NCI-H2171 (cell line): ENCODE measurements at places on chromosomes 7 and 10.

DNA sequence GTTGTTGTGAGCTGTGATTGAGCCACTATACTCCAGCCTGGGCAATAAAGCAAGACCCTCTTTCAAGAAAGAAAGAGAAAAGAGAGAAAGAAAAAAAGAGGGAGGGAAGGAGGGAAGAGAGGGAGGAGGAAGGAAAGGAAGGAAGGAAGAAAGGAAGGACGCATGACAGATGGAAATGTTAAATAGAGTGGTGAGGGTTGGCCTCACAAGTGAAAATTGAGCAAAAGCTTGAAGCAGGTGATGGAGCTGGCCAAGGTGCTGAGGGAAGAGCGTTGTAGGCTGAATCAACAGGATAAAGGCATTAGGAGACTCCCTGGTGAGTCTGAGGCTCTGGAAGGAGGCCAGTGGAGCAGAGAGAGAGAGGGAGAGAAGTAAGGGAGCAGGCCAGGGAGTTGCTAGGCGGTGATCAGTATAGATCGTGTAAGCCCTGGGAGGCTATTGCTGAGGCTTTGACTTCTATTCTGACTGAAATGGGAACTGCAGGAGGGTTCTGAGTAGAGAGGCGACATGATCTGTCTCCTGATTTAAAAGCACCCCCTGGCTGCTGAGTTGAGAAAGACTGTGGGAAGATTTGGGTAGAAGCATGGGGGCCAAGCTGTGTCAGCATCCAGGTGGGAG, 26.5 kb upstream of the TMEM248 start:
- no peak for DNase-seq

- no peak for DNase-seq
These were observed 770.4 kb downstream of the TNS3 start for GRCh38 chr7:46811529-46811928.

DNA sequence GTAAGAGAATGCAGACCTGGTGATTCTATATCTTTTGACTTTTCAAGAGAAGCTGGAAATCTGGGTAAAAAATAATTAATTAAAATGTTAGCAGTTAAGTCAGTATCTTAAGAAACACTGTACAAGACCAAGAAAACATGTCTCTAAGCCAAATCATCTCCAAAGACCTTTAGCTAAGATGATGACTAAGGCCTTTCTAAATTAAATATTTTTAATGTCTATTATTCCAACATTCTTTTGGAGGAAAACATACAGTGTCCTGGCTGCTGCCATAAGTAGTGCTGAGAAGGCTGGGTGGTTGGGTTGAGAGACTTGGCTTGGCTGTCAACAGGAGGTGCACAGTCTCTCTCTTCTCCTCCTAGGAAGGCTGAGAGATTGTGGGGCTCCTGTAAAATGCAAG, 20.3 kb downstream of the STARD3NL start:
- no peak for DNase-seq

- DNase-seq: no peak
These were observed 128.9 kb downstream of the MTPAP start for GRCh38 chr10:30219971-30220751.

DNA sequence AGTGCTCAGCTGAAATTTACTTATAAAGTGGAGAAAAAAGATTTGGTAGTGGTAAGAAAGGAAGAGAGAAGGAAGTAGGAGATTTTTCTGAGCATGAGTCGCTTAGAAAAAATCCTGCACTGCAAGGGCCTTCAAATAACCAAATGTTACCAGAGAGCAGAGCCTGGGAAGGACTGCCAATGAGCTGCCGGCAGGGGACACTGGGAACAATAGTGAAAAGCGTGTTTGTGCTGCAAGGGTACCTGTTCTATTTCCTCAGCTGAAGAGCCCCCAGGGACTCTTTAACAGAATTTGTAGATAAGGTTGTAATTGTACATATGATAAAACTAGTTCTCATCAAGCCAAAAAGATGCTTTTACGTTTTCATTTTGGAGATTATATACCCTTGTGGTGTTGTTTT, 696.3 kb upstream of the C7orf33 start:
- no peak for DNase-seq

- no peak for DNase-seq
These were observed 278.2 kb downstream of the PLXDC2 start for GRCh38 chr10:20094226-20094976.

- no peak for DNase-seq
These were observed 882 bp downstream of the PDCD11 start for GRCh38 chr10:103397191-103397825.

DNA sequence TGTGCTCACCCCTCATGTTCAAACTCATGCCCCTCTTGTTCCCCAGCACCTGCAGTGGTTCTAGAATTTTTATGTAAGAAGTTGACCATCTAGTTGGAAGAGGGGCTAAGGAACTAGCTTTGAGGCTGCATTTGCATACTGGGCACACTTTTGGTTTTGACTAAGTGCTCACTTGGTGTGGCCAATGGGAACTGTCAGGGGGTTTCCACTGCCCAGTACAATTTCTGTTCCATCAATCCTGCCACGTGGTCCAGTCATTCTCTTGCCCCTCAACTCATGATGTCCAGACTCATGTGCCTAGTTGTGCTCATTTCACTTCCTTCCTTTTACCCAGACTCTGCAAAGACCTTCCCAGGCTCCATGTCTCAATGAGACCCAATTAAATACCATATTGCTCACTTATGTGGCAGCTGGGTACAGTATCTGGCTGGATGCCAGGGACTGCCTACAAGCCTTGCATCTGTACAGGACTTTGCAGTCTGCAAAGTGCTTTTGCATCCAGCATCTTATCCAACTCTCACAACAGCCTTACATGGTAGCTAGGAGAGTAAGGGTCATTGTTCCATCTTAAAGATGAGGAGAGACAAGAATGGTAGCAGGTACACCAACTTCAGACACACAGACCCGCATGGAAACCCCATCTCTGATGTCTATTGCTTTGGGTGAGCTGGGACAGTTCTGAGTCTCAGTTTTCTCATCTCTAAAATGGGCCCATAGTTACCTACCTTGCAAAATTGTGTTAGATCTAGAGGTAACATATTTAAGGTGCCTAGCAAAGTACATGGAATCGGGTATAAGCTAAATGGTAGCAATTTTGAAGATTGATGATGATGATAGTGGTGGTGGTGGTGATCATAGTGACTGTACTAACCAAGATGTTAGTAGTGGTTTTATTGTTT, 30.1 kb upstream of the KCNMA1 start:
- DNase-seq: peak; percentile 25

- DNase-seq: peak; percentile 73
These were observed 9.1 kb upstream of the ZNF316 start for GRCh38 chr7:6628045-6628444.

DNA sequence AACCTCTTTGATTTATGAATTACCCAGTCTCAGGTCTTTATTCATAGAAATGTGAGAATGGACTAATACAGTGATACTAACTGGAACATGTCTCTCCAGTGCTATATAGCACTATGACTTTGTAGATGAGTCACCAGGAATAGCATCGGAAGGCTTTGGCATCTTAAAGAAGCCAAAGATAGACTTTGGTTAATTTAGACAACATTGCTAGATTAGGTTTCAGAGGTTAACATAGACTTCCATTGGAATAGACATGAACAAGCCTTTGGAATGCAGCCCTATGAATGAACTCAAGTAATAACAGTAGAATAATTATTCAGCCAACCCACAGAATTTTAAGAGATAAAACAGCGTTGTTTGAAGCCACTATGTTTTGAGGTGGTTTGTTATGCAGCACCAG, 169.2 kb downstream of the HGF start:
- no peak for DNase-seq

GRCh38 chr7:832167-832967, at the start of gene SUN1:
Gene SUN1, plus strand, starts transcription at chr7:832476. Its CDS starts 49 bp downstream, at chr7:832525.
- DNase-seq: no peak

- no peak for DNase-seq
These were observed 35.0 kb downstream of the GNA12 start for GRCh38 chr7:2808891-2809665.

DNA sequence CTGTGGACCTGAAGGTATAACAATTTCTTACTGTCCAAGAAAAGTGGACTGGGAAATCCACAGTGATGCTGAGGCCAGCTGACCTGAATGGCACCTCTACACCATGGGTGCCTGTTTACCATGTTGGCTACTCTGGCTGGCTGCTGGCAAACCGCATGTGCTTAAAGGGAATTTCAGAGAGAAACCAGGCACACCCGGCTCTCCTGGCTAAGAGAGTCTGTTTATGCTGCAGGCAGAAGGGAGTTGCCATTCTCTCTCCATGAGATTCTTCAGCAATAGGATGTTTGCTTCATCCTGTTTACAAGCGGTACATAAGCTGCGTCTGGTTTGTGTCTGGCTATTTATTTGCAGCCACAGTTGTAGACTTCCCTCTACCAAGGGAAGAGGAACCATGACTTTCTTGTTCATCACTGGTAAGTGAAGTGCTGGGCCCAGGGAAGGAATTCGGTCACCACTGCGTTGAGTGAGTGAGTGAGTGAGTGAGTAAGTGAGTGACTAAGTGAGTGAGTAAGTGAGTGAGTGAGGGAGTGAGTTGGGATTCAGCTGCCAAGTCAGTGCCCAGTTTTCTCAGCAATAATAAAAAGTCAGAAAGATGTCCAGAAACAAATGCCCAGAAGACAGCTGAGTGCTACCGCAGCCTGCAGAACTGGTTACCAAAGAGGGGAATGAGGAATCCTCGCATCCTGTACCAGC, 90.4 kb downstream of the COBL start:
- DNase-seq: no peak

GRCh38 chr10:79562135-79562756, 2.0 kb upstream of the SFTPA2 start:
- DNase-seq: no peak

GRCh38 chr10:89377705-89378637, at the start of gene IFIT1B:
Gene IFIT1B, plus strand, starts transcription at chr10:89378056. Its CDS starts 80 bp downstream, at chr10:89378136.
- no peak for DNase-seq

- no peak for DNase-seq
These were observed 12.3 kb upstream of the EGFR start for GRCh38 chr7:55006499-55006898.

DNA sequence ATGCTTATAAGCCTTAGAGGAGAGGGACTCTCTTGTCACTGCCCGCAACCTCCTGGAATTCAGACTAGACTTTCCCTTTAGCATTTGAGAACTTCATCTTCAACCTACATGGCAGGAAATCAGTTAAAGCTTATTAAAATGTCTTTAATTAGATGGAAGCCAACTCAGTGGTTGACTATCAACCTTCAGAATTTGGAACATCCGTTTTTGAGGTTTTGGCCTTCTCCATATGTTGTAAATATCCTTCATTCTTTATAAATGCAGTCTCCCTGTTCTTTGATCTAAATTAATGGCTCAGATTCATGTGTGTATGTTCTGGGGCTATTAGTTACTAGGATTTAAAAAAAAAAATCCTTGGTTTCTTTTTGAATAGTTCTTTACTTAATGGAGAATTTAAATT, 85.0 kb downstream of the ANKRD61 start:
- no peak for DNase-seq

DNA sequence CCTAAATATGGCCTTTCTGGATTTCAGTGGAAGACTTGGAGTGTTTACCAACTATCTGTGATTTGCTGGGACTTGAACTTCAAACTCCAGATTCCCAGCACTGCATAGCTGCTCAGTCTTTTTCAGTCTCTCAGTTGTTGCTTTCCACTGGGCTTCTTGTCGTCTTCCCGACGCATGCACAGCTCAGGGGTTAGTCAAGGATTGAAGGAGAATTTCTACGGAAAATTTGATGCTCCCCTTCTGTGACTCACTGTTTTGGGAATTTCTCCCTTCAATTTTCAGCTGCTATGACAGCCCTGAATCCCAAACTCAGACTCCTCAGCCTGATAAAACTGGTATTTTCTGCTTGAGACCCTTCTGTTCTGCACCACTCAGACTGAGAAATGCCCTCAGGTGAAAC, 91.7 kb downstream of the CYP26A1 start:
- DNase-seq: no peak

GRCh38 chr7:114364151-114364550, 50.5 kb upstream of the FOXP2 start:
- DNase-seq: no peak

- DNase-seq: no peak
These were observed 12.4 kb upstream of the RET start for GRCh38 chr10:43064331-43065075.

DNA sequence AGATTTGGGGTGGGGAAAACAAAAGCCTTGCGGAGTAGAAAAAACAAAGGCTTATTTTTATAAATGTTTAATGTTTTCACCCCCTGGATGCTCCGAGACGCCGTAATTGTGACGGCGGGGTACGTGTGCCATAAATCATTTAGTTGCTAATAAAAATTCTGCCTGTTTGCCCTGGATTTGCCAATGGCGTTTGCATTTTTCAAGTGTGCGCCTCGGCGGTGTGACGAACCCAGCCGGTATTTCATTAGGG, 2.5 kb upstream of the TNRC18 start:
- DNase-seq: no peak

GRCh38 chr7:76077435-76077834, 29.5 kb downstream of the MDH2 start:
- no peak for DNase-seq

DNA sequence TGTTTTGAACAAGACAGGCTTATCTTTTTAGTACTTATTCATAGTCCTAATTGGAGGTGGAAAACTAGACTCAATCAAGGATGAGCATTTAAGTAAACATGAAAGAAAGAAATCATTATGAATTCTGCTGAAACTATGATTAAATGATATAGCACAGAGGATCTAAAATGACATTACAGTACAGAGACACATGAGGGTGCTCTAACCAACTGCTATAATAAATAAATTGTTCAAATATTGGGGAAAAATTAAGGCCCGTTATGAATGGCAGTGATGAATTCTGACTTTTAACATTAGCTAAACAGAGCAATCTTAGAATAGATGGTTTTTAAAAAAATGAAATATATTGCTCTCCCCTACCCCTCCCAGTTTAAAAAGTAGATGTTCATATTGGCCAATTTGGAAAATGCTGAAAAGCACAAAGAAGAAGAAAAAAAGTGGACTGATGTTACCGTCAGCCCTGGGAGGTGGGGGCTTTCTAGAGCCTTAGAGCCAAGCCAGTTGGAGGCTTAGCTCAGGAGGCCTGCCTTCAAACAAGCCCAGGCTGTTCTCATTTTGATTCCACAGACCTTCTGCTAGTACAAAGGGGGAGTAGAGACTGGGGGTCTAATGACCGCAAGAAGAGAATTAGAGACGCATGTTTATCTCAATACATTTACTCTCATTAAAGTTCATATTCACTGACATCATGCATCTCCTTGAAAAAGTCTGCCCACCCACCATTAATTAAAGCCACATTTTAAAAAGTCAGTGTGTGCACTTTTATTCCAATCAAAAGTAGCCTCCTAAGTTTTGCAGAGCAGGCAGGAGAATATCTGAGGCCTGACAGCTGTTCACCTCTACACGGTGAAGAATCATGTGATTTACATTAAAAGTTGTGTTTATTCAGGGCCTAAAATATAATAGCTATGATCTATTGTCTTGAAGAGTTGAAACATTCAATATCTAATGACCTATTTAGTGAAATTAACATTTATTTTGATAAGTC, 10.0 kb downstream of the WNT2 start:
- DNase-seq: no peak

- DNase-seq: no peak
These were observed 143.2 kb downstream of the REEP3 start for GRCh38 chr10:63664341-63664885.

GRCh38 chr10:99520847-99521764, 11.6 kb upstream of the NKX2-3 start:
- no peak for DNase-seq
